Nucleus accumbens (tissue), 56 donors: ENCODE measurements at places on chromosomes 16 and 17.
A peak's percentile ranks its signal among the peaks of the same experiment; 100 is the strongest.

- no peak for DNase-seq
Observed at GRCh38 chr16:71629278-71630016, 3.5 kb downstream of the MARVELD3 start.

- DNase-seq, result no peak
Observed at GRCh38 chr17:41547921-41548843, 20.1 kb upstream of the KRT19 start.

GRCh38 chr16:28897826-28898225 lies 19.5 kb downstream of the ATP2A1 start:
- DNase-seq, result no peak

DNA sequence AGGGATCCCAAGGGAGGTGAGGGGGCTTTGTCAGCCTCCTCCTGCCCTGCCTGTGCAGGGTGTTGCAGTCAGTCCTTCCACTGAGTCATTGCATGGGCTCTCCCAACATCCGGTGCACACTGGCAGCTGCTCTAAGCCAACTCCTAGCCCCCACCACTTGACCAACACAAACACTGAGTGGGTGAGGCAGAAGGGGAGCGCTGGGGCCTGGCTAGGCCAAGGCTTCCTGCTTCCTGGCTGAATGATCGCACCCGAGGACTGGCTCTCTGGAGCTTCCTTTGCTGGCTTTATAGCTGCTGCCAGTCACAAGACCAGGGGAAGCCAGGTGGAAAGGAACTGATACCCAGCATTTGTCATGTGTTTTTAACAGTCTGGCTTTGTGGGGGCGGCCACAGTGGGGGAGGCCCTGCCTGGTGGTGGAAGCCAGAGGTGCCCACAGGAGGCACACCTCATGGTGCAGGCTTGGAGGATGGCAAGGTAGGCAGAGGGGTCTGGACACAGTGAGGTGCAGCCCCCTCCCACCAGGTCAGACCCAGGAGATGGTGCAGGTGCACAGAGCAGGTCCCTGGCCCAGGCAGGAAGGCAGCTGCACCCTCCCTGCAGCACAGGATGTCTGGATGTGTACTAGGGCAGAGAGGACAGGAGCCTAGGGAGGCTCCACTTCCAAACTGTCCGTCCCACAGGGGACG lies 6.8 kb downstream of the MPG start:
- peak; percentile 50 for DNase-seq

DNA sequence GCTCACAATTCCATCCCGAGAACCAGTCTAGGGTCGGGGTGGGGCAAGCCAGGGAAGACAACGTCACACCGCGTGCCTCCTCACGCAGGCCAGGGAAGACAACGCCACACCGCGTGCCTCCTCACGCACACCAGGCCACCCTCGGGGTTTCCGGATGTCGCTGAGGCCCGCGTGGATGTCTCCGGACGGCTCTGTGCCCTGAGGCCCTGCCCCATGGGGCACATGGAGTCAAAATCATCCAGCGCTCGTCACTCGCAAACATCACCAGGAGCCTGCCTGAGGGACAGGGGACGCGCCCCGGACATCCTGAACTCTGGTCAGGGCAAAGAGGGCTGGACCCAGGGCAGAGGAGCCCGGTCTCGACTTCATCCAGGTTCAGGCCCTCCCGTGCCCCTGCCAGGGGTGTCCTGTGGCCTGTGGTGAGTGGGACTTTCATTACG lies 3.7 kb downstream of the TMEM204 start:
- DNase-seq, result no peak

GRCh38 chr17:8162997-8163977 lies 539 bp upstream of the VAMP2 start:
- DNase-seq, result peak; percentile 55

DNA sequence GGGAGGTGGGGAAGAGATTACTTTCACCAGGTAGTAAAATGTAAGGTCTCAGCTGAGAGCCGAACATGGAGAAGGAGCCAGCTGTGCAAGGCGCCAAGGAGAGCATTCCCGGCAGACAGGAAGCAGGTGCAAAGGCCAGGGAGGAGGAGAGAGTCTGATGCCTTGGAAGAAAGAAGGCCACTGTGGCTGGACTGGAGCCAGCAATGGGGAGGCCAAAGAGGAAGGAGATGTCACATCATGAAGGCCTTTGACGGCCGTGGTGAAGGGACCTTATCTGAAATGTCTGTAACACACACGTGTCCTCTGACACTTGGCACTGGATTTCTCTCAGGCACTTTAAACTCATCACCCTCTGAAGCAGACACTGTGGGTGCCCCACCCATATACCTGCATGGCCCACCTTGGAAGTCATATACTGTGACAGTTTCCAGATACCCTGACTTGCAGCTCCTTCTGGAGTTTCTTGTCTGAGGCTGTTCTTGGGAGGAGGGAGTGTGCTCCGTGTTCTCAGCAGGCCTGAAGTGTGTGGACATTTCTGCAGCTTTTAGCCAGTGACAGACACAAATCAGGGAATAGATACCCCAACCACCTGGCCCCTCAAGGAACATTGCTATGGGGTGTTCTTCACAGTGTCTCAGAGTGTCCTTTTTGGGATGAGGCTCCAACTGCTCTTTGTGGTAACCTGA lies 1.9 kb upstream of the SLC5A2 start:
- no peak for DNase-seq

- DNase-seq, result no peak
Observed at GRCh38 chr16:26795184-26795583, 271.5 kb upstream of the C16orf82 start.

DNA sequence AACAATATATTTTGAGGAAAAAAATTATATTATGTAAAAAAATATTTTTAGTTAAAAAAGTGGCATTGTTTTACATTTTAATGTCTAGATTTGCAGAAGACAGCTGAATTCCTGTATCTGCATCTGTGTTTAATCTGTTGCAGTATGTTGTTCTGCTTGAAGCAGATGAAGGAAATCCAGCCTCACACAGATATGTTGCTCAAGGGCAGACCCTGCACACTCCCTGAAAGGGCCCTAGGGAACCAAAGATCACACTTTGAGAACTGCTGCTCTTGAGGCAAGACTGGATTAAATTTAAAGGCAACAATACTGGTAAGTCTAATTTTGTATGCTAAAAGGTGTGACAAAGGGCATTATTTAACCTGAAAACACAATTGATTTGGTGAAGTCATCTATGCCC lies 16.4 kb upstream of the SLC6A4 start:
- no peak for DNase-seq

- DNase-seq, result no peak
Observed at GRCh38 chr17:49703557-49704277, 4.0 kb downstream of the SLC35B1 start.

GRCh38 chr17:41835214-41835799 lies 725 bp downstream of the NT5C3B start:
- DNase-seq, result no peak

DNA sequence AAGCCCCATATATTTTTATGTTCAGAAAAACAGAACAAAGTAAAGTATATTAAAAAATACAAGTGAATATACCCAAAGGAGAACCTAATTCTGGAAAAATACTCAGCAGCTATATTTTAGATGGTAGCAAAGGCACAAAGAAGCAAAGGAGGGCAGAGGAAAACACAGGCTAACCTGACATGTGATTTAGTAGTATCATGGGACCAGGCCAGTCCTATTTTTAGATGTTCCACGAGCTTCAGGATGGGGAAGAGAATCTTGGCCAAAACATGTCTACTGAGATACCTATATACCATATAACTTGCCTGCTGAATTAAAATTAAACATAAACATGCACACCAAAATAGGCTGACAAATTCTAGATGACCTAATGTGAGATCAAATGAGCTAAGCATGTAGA lies 32.9 kb downstream of the SMYD4 start:
- DNase-seq, result peak; percentile 6

- no peak for DNase-seq
Observed at GRCh38 chr16:77579351-77579891, 142.9 kb upstream of the NUDT7 start.

DNA sequence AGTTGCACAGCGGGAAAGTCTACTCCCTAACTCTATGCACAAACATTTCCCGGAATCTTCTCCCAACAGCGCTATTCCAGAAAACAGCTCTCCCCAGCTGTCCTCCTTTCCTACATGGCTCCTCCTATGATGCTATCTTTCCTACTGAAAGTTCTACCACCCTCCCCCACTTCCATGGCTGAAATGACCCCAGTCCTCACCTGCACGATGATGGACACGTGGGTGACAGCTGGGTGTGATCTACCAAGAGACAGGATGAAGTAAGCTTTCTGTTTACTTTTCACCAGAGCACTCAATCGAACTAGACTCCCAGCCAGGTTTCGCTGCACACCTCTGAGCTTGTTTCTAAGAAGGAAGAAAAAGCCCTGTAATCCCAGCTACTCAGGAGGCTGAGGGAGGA lies 10.7 kb downstream of the CTC1 start:
- DNase-seq, result no peak

GRCh38 chr16:8595783-8596182 lies 5.5 kb upstream of the TMEM114 start:
- no peak for DNase-seq
